Transverse colon (tissue), 4 donors: ENCODE measurements at places on chromosomes 1 and 21. TPM values are rescaled to one million over a fixed set of nuclear protein-coding genes. Genes with fewer than 3 reads are reported as not detected.

Gene CFAP107
- not detected for total RNA-seq

Gene CD1E
- total RNA-seq: not detected

Gene SLC44A3
- 24.9 TPM for total RNA-seq

Gene DUSP23
- 96.4 TPM for total RNA-seq

Gene BMP8B
- 16.8 TPM for total RNA-seq

Gene SAMD11
- 2.2 TPM for total RNA-seq

Gene S100A7A
- total RNA-seq: not detected

Gene SLFNL1
- 3.0 TPM for total RNA-seq

Gene TAF12
- total RNA-seq: 15.7 TPM
